Left renal cortex interstitium (tissue), 4 donors: ENCODE measurements at places on chromosomes 4 and X. TPM values are rescaled to one million over a fixed set of nuclear protein-coding genes. Genes with fewer than 3 reads are reported as not detected.

DNA sequence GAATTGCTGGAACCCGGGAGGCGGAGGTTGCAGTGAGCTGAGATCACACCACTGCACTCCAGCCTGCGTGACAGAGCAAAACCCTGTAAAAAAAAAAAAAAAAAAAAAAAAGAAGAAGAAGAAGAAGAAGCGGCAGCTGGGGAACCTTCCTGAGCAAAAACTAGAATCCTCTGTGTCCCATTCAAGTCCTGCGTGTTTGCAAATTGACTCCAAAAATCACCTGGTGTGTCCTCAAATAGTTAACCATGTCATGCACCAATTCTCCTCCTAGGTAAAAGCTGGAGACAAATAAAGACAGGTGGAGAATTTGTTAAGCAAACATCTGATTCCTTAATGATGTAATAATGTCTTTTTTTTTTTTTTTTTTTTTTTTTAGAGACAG, 31.9 kb upstream of the ASMTL start:
- DNase-seq, result no peak

The NAA11 gene
- not detected for polyA plus RNA-seq

GRCh38 chr4:112312610-112313239, 15.6 kb downstream of the ALPK1 start:
- DNase-seq, result no peak

DNA sequence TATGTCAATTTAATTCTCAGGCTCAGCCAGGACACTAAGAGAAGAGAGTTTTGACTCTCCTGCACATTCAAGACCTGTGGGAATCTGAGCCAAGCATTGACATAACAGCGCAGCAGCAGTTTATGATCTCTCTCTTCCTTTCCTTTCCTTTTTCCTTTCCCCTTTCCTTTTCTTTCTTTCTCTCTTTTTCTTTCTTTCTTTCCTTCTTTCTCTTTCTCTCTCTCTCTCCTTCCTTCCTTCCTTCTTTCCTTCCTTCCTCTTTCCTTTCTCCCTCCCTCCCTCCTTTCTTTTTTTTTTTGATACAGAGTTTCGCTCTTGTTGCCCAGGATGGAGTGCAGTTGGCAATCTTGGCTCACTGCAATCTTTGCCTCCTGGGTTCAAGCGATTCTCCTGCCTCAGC, 21.6 kb downstream of the SAT1 start:
- no peak for DNase-seq

DNA sequence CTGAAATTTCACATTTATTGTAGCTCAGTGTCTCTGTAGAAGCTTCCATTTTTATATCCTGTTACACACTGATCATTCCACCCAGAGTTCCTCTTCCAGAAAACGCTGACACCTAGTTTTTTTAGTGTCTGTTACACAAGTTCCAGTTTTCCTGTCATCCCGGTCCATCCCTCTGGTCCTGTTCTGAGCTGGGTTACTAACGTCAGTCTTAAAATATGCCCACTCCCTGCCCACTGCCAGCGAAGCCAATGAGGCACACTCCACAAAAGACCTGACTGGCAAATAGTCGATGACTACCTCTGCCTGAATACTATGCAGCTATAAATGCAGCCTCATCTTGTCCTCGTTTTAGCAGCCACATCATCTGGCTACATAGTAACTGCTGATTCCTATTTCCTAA, 30.9 kb upstream of the DDX3X start:
- no peak for DNase-seq

DNA sequence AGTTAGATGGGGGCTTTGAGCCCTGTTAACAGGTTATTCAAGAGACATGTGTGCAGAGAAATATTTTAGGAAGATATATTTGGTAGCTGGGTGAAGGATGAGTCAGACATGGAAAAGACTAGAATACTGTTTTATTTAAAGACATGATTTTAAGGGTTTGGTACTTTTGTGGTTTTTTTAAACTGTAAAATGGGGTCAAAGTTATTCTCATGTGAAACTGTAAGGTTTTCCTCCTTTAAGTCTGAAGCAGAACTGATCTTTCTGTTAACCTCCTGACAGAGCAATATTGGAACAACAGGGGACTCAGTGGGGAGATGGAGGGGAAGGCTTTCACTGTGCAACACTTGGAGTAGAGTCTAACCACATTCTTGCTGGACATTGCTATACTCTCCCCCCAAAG, 112.4 kb upstream of the LSM6 start:
- DNase-seq, result no peak

GRCh38 chr4:121698236-121698671, 1.5 kb upstream of the ANXA5 start:
- no peak for DNase-seq

GRCh38 chr4:179200681-179201080, 1758.4 kb upstream of the AGA start:
- no peak for DNase-seq

- DNase-seq, result no peak
Measured at GRCh38 chr4:2798399-2799223, 5.7 kb downstream of the SH3BP2 start.

The FMR1NB gene
- 0.20 TPM for polyA plus RNA-seq

DNA sequence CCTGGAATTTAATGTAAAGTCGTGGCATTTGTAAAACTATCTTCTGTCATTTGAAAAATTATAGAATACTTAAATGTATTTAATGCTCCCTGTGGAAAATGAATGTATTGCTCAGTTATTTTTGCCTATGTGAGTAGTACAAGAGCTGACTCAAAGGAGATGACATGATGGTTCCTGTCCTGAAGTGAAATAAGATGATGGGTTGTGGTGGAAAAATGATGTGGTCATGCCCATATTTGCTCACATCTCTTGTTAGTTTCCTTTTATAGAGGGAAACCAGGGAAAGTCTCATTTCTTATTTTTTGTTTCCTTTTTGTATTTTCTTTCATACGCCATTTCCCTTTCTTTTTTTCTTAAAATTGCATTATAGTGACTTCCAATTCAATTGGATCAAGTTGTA, 23.7 kb downstream of the PLS3 start:
- DNase-seq, result no peak

The TIGD4 gene
- polyA plus RNA-seq, result 2.5 TPM

GRCh38 chr4:40562681-40563080, 67.0 kb downstream of the RBM47 start:
- DNase-seq, result no peak

DNA sequence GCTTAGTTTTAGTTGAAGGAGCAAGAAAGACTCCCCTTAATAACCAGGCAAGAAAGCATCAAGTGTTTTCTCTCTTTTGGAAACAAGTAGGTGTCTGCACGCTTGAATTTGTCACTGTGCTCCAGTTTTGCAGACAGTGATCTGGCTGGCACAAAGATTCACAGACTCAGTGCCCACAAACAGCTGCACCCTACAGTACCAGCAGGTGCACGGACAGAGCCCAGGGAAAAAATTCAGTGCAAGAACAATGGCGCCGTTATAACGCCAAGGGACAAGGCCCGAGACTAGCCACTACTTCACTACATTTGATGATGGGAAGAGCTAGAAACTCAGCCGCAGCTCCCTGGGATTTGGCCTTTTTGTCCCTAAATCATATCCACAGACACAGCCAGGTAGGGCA, 56.0 kb downstream of the ZNF827 start:
- no peak for DNase-seq

GRCh38 chrX:93874554-93874953, 200.5 kb downstream of the FAM133A start:
- no peak for DNase-seq

GRCh38 chr4:126794363-126794762, 838.4 kb upstream of the INTU start:
- no peak for DNase-seq

- no peak for DNase-seq
Measured at GRCh38 chr4:75800972-75801371, 76.6 kb downstream of the USO1 start.

GRCh38 chr4:119035951-119036737, 99.5 kb upstream of the MYOZ2 start:
- DNase-seq, result no peak

- DNase-seq, result no peak
Measured at GRCh38 chrX:10110984-10111363, 45.8 kb upstream of the CLCN4 start.

GRCh38 chr4:184851200-184851541, 25.4 kb upstream of the ACSL1 start:
- DNase-seq, result no peak

GRCh38 chr4:185171373-185172071, 28.5 kb downstream of the SLC25A4 start:
- no peak for DNase-seq

DNA sequence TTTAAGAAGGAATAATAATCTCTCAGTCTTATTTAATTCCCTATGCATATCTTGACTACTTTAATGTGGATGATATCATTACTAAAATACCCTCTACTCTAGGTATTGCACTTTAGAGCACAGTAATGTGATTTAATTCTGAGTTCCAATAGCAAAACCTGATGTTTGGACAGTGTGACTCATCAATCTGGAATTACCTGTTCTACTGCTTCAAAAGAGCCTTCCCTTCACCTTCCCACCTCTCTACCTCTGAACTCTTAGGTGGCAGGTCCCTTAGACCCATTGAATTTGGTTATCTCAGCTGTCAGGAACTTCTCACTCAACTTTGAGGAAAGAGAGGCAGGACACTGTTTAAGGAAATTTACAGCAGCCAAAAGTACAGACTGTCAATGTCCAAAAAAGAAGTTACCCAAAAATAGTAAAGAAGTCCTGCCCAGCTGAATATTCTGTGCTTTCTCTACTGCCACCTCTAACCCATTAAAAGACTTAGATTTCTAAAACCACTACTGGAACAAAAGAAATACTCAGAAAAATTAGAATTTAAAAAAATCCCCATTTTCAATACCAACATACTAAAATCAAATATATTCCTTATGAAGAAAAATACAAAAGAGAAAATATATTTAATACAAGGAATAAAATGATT, 123.1 kb upstream of the GPM6A start:
- no peak for DNase-seq

The AADAT gene
- polyA plus RNA-seq, result 19.6 TPM

DNA sequence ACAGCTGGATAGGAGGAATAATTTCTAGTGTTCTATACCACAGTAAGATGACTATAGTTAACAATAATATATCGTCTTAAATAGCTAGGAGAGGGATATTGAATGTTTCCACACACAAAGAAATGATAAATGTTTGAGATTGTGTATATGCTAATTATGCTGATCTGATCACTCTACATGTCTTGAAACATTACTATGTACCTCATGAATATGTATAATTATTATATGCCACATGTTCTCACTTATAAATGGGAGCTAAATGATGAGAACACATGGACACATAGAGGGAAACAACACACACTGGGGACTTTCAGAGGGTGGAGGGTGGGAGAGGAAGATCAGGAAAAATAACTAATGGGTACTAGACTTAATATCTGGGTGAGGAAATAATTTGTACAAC, 53.2 kb upstream of the MAGEA4 start:
- DNase-seq, result no peak

The PPP2R2C gene
- 0.51 TPM for polyA plus RNA-seq

DNA sequence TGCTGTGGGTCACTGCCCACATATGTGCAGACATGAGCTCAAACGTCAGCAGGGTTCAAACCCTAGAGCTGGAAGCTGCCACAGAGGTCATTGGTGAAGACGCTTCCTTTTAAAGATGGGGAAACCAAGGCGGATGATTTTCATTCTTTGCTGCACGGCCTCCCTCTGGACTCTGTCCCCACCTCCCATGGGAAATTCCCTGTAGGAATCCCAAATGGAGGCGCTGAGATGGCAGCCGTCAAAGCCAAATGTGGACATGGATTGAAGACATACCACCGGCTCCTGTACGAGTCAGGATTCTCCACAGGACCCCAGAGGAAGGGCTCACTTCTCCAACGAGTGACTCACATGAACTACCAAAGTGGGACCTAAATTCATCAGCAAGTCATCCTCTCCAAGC, 286.4 kb downstream of the CRLF2 start:
- DNase-seq, result no peak

- DNase-seq, result no peak
Measured at GRCh38 chr4:118798658-118799057, 37.3 kb downstream of the SEC24D start.

GRCh38 chrX:68721991-68722860, 74.8 kb downstream of the STARD8 start:
- DNase-seq, result no peak

DNA sequence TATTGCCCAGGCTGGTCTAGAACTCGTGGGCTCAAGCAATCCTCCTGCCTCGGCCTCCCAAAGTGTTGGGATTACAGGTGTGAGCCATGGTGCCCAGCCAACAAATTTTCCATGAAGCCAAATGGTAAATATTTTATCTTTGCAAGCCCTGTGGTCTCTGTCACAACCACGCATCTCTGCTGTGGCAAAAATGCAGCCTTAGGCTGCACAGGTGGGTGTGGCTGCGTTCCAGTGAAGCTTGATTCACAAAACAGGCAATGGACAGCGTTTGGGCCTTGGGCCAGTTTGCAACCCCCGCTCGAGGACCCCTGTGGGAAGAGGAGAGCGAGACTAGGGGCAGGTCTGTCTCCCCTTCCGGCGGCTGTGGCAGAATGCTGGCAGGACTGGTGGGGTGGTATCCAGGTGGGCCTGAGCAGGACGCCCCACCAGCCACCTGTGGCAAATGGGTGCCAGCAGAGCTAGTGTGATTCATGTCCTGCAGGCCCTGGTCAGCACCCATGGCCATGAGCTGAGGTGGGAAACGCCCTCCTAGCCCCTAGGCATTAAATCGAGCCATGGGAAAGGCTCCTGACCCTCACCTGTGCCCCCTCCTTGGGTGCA, 19.7 kb downstream of the HTRA3 start:
- no peak for DNase-seq

The ARHGEF38 gene
- polyA plus RNA-seq, result 4.1 TPM

- no peak for DNase-seq
Measured at GRCh38 chr4:182338746-182339145, 95.5 kb downstream of the TENM3 start.

DNA sequence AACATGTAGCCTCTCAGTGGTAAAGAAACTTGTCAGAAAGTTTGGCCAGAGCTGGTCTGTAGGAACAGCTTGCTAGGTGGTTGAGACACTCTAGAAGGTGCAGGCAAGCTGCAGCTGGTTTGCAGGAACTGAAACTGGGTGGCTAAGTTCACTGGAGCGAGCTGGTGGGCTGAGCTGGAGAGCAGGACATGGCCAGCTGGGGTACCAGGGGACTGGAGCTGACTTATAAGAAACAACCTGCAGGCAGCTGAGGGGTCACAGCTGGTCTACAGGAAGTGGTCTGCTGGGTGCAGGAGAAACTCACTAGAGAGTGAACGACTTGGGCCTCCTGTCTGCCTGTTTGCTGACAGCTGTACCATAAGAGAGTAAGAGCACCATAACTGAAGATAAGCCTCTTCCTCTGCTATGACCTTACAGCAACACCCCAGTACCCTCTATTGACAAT, 157.1 kb upstream of the LNX1 start:
- no peak for DNase-seq

GRCh38 chr4:66681962-66682361, 863.3 kb downstream of the CENPC start:
- no peak for DNase-seq

DNA sequence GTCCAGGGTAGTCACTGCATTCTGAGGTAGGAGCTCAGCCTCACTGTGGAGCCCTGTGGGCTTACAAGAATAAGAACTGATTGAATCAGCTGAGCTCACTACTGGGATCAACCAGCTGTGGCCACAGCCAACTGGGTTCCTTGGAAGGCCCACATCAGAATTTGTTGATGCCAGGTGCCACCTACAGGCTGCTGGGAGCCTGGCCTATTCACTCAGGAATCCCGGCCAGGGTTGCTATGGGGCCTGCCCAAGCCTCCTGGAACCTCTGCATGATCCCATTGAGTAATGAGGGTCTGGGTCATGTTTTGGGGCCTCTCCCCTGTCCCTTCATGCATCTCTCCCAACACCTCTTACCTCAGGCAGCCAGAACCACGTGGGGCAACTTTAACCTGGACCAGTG, 53.9 kb upstream of the KIAA1210 start:
- no peak for DNase-seq

- no peak for DNase-seq
Measured at GRCh38 chrX:15334561-15334960, 762 bp downstream of the PIGA start.

- DNase-seq, result no peak
Measured at GRCh38 chr4:1591107-1591506, 93.0 kb downstream of the FAM53A start.
